ENCODE measurements at places on chromosomes 11 and 22.

DNA sequence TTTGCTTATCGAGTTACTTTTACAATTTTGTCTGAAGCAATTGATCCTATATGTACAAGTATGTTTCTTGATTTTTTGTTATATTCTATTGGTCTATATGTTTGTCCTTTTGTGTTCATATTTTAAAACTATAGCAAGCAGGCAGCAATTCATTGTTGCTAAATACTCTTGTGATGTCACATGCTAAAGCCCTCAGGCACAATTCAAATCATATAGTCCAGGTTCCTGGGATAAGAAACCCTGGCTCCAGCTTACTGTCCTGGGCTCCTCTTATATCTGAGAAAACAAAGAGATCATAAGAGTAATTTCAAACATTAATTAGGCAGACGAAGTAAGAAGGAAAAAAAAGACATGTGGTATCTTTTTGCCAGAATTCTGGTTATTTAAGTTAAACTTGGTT lies 6.6 kb upstream of the CCDC83 start:
- DNase-seq, result no peak

- DNase-seq, result no peak
These were observed 101.9 kb downstream of the CTTN start for GRCh38 chr11:70500076-70500847.

- no peak for DNase-seq
These were observed 18.8 kb downstream of the GRAMD1B start for GRCh38 chr11:123448823-123449222.

- no peak for DNase-seq
These were observed 68.3 kb downstream of the BCR start for GRCh38 chr22:23248583-23248982.

DNA sequence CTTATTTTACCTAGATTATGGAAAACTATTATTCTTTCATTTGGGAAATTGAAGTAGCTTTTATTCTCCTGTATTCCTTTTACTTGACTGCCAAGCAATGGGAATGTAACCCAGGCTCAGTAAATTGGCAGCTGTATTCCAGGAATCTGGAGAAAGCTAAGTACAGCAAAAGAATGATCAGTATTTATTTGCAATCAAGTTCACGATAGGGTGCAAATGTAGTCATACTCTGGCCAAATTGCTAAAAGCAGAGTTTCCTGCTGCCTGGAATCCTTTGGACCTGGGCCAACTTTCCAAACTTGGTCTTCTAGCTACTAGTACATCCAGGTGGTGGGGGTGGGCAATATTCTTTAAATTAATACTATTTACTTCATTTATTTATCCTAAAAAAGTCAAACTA lies 286.0 kb upstream of the CTSC start:
- DNase-seq, result peak; percentile 33
